ENCODE measurements at places on chromosomes 7 and 10.

DNA sequence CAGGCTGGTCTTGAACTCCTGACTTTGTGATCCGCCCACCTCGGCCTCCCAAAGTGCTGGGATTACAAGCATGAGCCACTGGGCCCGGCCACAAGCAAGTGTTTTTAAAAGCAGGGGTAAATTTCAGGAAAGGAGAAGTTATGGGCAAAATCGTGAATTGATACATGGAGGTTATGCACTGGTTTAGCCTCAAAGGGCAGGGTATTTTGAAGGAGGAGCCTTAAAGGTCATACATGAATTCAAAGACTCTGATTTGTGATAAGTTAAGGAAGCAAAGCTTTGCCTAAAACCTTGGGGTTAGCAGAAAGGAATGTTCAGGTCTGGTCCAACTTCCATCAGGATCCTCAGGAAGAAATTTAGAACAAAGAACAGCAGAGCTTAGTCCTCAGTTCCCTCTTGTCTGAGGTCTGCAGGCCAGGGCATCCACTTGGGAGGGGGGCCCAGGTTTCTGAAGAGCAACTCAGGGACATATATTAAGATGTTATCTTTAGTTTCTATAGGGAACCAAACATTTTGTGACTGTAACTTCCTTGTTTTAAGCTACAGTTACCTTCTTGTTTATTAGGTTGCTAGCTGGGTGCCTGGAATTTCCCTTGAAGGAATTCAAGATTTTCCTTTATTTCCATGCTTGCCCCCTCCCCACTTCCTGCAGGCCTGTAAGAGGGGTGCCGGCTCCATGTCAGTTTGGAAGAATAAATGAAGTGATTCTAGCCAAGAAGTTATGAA, 2.8 kb upstream of the REPIN1 start:
- no peak for DNase-seq

DNA sequence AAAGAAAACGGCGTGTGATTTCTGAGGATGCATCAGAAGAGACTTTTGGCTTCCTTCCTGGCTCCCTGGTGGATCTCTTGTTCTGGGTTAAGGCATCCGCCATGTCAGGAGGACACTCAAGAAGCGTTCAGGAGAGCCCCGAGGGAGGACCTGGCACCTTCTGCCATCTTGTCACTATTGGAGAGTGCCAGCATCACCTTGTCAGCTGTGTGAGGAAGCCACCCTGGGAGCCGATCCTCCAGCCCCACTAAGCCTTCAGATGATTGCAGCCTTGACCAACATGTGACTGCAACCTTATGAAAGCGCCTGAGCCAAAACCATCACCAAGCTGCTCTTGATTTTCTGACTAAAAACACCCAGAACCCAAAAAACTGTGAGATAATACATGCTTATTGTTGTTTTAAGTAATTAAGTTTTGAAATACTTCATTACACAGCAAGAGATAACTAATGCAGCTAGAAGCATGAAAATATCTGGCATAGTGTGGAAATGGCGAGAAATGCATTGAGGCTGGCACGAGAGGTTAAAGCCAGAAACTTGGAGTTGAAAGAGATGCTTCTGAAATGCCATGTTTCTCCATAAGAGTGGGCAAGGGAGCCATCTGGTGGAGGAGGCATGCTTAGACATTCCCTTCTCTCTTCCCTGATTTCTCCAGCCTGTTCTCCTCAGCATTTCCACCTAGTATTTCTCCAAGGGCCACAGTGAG, 5.4 kb upstream of the ZFYVE27 start:
- DNase-seq = peak; percentile 51

DNA sequence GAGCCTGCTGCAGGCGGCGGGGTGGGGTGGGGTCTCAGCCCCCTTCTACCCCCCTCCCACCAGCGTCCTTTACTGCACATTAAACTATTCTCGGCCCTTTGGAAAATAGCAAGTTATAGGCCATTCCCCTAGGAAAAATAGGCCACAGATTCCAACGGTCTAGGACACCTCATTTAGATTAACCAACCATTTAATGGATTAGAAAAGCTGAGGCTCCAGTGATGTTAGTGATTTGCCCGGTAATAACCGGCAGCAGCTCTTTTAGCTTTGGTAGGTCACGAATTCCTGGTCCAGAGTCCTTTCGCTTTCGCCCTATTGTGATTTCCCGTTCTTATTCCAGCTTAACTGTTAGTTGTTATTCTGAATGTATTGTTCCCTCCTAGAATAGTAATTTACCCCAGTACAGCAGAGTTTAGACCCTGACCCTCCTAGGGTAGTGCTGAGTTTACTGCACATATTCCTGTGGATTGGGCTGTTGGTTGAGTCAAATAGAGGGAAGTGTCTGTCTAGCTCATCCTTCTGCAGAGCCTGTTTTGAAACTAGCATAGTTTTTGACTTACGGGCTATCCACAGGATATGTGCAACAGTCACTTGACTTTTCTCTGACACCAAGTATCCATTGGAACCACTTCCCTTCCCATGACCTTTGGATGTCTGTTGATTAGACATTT, 754 bp downstream of the GSTO1 start:
- DNase-seq = no peak

DNA sequence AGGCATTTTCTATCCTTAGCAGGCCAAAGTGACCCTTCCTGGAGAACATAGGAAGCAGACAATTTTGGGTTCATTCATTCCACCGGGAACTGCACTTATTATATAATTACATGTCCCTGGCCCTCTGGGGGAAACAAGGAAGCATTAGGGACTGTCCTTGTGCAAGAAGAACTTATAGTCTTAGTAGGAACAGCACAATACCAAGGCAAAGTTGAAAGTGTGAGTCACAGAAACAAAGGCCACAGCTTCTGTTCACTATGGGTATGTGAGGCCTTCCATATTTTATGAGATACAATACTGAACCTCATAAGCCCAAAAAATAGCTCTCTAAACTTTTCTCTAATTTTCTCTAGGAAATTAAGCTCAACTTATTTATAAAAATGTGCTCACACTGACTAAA, 18.4 kb upstream of the AKR1B10 start:
- DNase-seq = no peak

DNA sequence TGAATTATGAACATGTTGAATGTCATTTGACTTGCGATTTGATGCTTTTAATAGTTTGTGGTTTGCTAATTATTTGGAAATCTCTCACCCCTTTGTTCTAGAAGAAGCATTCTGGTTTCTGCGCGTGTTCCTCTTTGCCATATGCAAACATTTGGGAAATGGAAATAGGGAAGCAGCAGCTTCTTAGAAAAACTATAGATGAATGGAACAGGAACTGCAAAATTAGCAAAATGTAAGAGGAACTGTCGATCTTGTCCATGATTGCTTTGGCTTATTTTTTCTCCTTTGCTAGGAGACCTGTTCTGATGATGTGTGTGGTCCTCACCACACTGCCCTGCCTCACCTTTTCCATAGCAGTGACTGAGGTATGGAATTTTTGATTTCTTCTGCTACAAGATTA, 19.0 kb downstream of the TMEM236 start:
- DNase-seq = no peak

DNA sequence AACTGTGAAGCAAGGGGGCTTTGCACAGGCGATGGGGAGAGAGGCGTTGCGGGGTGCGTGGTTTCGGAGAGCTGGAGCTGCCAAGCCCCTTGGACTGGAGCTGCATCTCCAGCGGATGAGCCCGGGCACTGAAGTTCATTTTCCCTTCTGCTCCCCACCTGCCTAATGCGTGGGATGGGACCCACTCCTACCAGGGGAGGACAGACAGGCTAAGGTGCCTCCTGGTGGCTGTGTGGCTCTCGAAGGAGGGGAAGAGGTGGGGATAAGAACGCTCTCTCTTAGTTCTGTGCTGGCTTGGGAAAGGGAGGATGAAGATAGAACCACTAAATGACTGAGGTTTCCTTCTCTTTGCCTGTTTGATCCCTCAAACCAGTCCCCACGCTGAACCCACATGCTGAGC, 177.6 kb upstream of the PITRM1 start:
- no peak for DNase-seq

DNA sequence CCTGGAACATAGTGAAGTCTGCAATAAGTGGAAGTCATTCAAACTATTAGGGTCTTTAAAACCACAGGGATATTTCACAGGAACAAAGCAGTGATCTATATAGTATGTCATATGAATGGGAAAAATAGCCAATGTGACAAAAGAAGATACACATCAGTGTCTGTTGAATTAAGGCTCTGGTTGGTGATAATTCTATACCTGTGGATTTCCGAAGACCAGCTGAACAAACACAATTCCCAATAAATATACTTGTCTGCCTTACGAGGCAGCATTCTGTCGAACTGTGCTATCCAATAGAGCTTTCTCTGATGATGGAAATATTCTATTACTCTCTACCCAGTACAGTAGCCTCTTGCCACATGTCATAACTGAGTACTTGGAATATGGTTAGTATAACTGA, 55.9 kb upstream of the CAV2 start:
- no peak for DNase-seq

DNA sequence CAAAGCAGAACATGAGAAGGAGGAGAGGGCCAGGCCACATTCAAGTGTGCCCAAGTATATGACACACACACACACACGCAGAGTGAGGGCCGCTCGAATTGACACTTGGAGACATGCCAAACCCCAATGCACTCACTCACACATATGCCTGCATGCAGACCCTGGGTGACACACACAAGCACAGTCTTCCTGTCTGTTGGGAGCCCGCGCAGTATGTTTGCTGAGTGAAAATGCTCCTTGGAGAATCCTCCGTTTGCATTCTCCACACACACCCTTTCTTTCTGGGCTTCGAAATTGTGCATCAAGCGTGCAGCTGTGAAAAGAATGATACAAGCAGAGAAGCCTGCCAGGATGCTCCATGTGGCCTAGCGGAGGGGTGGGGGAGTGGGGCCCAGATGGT, 120.9 kb downstream of the PLXNA4 start:
- no peak for DNase-seq

- no peak for DNase-seq
Observed at GRCh38 chr10:21160116-21160515, 263.0 kb upstream of the NEBL start.

- DNase-seq = no peak
Observed at GRCh38 chr10:968546-969199, 19.6 kb upstream of the GTPBP4 start.

GRCh38 chr10:74099420-74099819, 51.2 kb downstream of the AP3M1 start:
- no peak for DNase-seq

GRCh38 chr10:107930037-107930436, 765.5 kb upstream of the SORCS1 start:
- no peak for DNase-seq

- no peak for DNase-seq
Observed at GRCh38 chr7:108203537-108203936, 73.4 kb upstream of the LAMB4 start.

DNA sequence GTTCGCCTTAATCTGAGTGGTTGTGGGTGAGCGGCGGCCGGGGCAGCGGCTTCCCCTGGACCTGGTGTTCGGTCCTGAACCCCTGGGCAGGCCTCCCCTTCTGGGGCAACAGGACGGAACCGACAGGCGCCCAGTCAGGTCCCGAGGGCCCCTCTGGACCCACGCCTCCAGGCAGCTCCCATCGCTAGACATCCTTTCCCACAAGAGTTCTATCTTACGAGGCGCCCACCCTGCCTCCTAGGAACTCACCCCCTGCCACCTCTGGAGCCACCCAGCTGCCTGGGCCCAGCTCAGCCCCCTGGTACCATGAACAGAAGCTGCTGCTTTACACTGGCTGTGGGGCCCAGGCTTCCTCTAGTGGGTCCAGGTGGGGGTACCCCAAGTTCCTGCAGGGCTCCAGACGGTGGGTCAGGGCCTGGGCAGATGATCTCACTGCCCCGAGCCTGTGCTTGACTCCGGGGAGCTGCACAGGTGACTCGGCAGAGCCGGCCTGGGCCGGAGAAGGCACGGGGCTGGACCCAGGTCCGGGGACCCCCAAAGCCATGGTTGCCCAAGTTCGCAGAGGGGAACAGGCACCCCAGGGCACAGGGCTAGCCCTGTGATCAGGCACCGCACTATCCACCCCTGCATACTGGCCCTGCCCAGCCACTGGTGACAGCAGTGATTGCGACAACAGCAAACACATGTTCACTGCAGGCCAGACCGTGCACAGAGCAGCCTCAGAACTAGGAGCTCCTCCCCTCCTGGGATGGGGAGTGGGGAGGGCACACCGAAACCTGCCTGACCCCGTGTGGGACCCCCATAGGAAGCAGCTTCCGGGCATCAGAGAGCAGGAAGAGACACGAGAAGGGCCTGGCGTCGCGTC, 180.3 kb downstream of the ELFN1 start:
- DNase-seq = no peak

- no peak for DNase-seq
Observed at GRCh38 chr10:8581521-8582225, 527.2 kb downstream of the GATA3 start.

DNA sequence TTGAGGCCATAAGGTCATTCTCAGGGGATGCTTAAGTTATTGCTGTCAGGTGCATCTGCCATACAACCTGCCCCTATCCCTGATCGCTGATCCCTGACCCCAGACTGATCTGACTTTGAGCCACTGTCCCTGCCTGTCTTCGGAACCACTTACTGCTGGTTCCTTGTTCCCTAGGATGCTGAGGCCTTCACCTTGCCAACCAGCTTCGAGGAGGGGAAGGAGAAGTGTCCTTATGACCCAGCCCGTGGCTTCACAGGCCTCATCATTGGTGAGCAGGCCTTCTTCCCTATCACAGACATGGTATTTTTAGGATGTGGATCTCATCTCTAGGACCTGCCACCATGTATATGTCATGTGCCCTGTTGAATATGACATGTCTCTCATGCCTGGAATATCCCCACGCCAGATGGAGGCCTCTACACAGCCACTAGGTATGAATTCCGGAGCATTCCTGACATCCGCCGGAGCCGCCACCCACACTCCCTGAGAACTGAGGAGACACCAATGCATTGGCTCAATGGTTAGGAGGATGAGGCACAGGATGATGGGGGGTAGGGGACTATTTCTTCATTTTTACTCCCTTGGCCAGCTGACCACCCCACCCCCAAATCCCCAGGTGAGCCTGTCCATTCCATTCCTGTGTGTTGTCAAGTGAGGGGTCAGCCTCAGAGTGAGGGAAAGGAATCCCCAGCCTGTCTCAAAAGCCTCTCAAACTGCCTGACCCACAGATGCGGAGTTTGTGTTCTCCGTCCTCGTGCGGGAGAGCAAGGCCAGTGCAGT, 9.0 kb downstream of the MRPL43 start:
- no peak for DNase-seq

DNA sequence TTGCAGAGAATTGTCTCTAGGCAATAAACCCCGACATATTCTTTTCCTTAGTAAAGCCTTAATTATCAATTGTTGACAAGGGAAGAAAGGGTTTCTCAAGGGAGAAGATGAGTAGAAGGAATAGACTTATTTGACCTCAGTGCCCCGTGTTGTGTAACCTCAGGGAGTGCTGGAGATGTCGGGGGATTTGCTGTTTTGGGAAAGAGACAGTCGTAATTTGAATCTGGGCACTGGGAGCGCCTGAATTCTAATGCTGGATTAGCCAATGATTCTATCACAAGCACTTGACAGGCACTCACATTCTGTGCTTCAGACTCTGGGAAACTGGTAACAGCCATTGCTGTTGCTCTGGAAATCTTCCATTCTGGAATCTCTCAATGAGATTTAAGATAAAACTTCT, 13.8 kb upstream of the LMOD2 start:
- no peak for DNase-seq

- no peak for DNase-seq
Observed at GRCh38 chr7:27164045-27164366, 1.3 kb downstream of the HOXA9 start.

Data from activated naive CD4-positive, alpha-beta T cell treated with Interleukin-2 at 50 U/mL for 16 hours (primary cell).